Lower leg skin (tissue), 4 donors: ENCODE measurements at places on chromosomes 5 and 9. TPM values are rescaled to one million over a fixed set of nuclear protein-coding genes. Genes with fewer than 3 reads are reported as not detected.

DNA sequence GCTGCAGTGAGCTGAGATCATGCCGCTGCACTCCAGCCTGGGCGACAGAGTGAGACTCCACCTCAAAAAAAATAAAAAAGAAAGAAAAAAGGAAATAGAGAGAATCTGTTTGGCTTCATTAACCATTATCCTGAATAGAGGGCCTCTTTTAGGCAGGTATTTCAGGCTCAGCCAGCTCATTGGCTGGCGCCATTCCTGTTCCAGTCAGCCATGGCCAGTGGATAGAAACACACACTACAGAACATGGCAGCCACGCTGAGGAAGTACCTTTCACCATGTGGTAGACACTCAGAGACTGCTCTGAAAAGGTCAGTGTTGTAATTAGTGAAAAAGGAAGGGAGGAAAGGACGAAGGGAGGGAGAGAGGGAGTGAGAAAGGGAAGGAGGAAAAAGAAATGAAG, 340.0 kb upstream of the ACTBL2 start:
- no peak for DNase-seq

DNA sequence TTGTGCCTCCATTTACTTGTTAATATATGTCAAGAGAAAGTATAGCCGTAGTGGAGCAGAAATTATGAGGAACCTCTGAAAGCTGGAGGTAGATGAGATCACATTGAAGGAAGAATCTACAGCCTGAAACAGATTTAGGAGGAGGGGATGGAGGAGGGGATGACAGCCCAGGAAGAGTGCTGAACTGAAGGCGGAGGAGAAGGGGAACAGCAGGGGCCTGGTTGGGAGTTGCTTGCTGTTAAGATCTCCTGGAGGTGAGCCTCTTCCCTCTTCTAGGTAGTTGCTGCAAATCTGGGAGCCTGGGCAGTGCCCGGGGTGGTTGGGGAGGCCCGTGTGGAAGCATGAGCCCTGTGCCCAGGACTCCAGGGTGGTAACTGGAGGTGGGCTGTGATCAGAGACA, 111.8 kb upstream of the SEMA6A start:
- no peak for DNase-seq

- peak; percentile 37 for DNase-seq
Observed at GRCh38 chr9:38371495-38371894, 21.0 kb upstream of the ALDH1B1 start.

GRCh38 chr5:178113841-178114324, 551 bp downstream of the N4BP3 start:
- no peak for DNase-seq

Gene CDC25C
- total RNA-seq: 0.69 TPM
